Naive thymus-derived CD4-positive, alpha-beta T cell (primary cell): ENCODE measurements at places on chromosomes 12 and 14. TPM values are rescaled to one million over a fixed set of nuclear protein-coding genes. Genes with fewer than 3 reads are reported as not detected.

DNA sequence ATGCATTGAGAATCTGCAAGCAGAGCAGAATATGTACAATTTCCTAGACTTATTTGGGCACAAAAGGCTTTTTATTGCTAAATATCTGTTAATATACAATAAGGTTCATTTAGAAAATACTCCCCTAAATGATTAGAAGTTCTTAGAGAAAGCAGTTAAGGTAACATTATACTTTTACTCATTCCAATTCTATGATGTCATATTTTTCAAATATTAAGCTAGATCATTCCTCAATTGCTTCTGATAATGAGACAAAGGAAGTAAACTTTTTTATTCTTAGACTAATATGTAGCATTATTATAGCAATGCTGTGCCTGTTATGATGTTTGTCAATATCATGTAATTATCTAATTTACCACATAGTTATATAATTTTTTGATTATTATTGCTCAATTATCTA lies 447.0 kb downstream of the SLC16A7 start:
- no peak for DNase-seq
- no peak overlapping the region for H3K4me3 ChIP-seq
- no peaks in the 10 kb centered on the region for H3K36me3 ChIP-seq
- no peak overlapping the region for H3K27ac ChIP-seq

DNA sequence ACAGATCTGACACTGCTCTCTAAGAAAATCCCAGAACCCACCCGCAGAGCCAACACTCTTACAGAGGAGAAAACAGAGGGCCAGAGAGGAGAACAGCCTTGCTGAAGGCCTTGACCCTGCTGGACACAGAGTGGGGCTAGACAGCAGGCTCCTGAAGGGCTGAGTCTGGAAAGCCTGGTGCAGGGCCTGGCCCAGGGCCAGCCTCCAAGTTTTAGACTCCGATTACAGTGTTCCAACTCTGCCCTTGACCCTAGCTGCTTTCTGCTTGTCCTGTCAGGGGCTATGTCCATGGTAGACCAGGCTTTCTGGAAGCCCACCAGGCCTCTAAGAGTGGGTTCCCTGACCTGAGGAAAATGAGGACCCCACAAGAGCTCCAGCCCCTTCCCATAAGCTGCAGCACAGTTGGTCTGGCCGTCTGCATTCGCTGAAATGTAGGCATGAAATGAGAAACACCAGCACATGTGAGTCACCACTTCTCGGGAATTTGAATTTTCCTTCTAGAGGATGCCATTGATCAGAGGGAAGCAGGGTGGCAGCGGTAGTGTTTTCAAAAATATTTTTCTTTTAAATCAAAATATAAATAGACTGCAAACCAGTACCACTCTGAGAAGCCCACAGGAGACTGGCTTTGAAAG lies 154.4 kb downstream of the CALM1 start:
- H3K27me3 ChIP-seq, result no peaks in the 10 kb centered on the region
- no peak overlapping the region for H3K4me3 ChIP-seq
- H3K4me1 ChIP-seq, result no peaks in the 10 kb centered on the region
- DNase-seq, result no peak

DNA sequence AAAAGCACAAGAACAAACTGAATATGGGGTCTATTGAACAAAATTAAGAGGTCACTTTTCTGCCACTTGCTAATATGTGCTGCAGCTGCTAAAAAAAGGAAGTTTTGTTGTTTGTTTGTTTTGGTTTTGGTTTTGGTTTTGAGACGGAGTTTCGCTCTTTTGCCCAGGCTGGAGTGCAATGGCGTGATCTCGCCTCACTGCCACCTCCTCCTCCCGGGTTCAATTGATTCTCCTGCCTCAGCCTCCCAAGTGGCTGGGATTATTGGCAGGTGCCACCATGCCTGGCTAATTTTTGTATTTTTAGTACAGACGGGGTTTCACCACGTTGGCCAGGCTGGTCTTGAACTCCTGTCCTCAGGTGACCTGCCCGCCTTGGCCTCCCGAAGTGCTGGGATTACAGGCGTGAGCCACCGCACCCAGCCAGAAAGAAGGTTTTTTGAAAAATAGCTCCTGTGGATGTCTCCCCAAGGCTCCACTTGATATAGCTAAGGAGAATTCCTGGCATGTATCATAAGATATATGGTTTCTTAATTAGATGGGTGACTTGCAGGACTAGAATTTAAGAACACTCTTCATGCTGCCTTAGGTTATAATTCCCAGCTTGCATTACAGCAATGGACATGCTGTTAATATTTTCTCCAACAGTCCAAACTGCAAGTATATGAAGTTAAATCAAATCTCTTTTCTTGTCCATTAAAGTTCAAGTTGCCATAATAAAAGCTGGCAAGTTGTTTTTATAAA lies 237.6 kb upstream of the AMIGO2 start:
- no peaks in the 10 kb centered on the region for H3K4me1 ChIP-seq
- H3K36me3 ChIP-seq, result no peaks in the 10 kb centered on the region
- DNase-seq, result no peak
- H3K4me3 ChIP-seq, result peak overlapping the region; percentile 20
- no peaks in the 10 kb centered on the region for H3K27me3 ChIP-seq
- no peak overlapping the region for H3K27ac ChIP-seq

The SYNJ2BP gene
- total RNA-seq, result 7.7 and 8.3 TPM in 2 replicates

- no peaks in the 10 kb centered on the region for H3K36me3 ChIP-seq
- H3K4me3 ChIP-seq, result no peak overlapping the region
- no peak overlapping the region for H3K27ac ChIP-seq
These were observed 203.7 kb downstream of the CACNA1C start for GRCh38 chr12:2256453-2256852.

The ACOT4 gene
- 0.89 TPM for total RNA-seq

- H3K36me3 ChIP-seq, result no peaks in the 10 kb centered on the region
- no peaks in the 10 kb centered on the region for H3K27me3 ChIP-seq
- no peak overlapping the region for H3K4me3 ChIP-seq
- peak overlapping the region; percentile 45 for H3K27ac ChIP-seq
These were observed 71.2 kb downstream of the LGMN start for GRCh38 chr14:92677087-92677668.

The CEP170B gene
- 1.00 TPM for total RNA-seq

- no peak overlapping the region for H3K27ac ChIP-seq
- no peaks in the 10 kb centered on the region for H3K36me3 ChIP-seq
- no peak overlapping the region for H3K4me3 ChIP-seq
- DNase-seq, result no peak
- no peaks in the 10 kb centered on the region for H3K4me1 ChIP-seq
These were observed 16.8 kb upstream of the ITPK1 start for GRCh38 chr14:93132472-93133065.

The GZMB gene
- 1.00 TPM for total RNA-seq

DNA sequence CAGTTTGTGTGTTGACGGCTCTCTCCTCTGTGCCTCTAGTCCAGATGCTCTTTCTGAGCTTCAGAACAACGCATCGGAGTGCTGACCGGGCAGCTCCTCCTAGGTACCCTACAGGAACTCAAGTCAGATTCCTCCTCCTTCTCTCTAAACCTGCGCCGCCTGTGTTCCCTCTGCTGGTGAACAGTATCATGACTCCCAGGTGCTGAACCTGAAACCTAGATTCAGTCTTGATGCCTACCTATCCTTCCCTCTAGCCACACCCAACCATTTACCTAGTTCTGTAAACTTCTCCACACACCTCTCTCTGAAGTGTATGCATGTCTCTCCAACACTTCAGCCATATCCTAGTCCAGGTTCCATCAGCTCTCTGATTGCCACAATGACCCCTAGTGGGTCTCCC lies 112.7 kb downstream of the EFCAB11 start:
- no peak overlapping the region for H3K27ac ChIP-seq
- no peak overlapping the region for H3K4me3 ChIP-seq
- H3K27me3 ChIP-seq, result no peaks in the 10 kb centered on the region

DNA sequence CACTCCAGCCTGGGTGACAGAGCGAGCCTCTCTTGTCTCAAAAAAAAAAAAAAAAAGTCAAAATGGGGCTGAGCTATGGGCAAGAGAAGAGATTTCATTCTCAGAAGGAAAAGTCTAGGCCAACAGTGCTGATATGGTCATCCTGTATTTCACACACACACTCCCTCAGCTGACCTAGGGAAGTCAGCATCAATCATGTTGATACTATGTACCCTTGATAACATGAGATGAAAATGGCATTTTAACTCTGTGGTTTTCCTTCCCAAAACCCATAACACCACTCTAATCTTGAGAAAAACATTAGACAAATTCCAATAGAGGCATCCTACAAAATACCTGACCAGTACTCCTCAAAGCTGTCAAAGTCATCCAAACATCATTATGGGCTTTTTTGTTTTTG lies 2.3 kb upstream of the NEMP1 start:
- no peak overlapping the region for H3K4me3 ChIP-seq
- H3K27ac ChIP-seq, result no peak overlapping the region
- H3K4me1 ChIP-seq, result peaks cover 10% of the 10 kb centered on the region
- no peak for DNase-seq

The SELPLG gene
- 137 TPM for total RNA-seq

The KLRK1 gene
- 75.2 TPM for total RNA-seq

GRCh38 chr14:41666301-41666700 lies 59.6 kb downstream of the LRFN5 start:
- no peak for DNase-seq
- no peaks in the 10 kb centered on the region for H3K4me1 ChIP-seq
- H3K27me3 ChIP-seq, result no peaks in the 10 kb centered on the region
- H3K27ac ChIP-seq, result no peak overlapping the region
- H3K4me3 ChIP-seq, result no peak overlapping the region

The UTP20 gene
- total RNA-seq, result 10.8 TPM

The DUSP16 gene
- total RNA-seq, result 29.2 TPM

The SETD3 gene
- 42.7 TPM for total RNA-seq

DNA sequence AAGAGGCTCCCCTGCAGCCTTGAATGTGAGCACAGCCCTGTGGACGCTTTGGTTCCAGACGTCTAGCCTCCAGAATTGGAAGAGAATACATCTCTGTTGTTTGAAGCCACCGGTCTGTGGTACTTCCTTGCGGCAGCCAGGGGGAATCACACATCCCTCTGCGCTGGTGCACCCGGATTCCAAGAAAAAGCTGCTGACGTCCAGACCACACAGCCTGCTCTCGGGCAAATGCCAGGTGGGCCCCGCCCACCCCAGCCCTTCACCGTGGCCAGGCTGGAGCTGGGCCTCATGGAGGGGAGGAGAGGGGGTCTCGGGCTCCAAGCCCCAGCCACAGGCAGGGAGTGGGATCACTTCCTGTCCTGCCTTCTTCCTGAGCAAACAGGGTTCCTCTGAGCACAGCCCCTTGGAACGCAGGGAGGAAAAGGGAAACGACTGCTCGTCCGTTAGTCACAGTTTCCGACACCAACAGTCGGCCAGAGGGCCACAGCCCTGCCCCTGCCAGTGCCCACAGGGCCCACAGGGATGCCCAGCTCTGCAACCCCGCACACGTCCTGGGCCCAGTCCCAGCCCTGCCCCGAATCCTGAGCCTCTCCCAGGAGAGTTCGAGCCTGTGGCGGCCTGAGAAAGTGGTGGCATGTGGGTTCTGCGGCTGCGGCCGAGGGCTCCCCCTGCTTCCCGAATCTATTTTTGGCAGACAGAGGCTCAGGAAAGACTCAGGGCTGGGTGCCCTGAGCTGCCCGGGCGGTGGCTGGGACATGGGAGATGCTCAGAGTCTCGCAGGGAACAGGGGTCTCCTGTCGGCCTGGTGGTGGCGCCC lies 85.3 kb downstream of the RFLNA start:
- no peak for DNase-seq
- H3K27ac ChIP-seq, result no peak overlapping the region

The SERPINA10 gene
- not detected for total RNA-seq

GRCh38 chr12:58424735-58425392 lies 483.5 kb downstream of the ATP23 start:
- DNase-seq, result no peak
- no peak overlapping the region for H3K4me3 ChIP-seq
- no peaks in the 10 kb centered on the region for H3K27me3 ChIP-seq
- no peaks in the 10 kb centered on the region for H3K36me3 ChIP-seq

DNA sequence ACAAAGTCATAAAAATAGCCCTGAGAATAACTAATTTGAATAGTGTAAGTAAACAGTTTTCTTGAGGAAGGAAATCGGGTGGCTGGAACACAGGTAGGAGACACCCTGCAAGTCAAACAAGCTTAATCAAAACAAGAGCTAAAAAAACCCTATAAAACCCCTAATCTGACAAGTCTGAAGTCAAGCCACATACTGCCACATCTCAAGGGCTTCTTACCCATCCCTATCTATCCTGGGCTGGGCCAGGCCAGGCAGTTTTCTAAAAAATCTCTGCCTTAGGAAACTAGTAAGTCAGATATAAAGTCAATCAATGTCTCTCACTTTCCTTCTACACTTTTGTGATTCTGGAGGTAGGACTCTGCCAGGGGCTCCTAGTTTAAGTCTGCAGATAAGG lies 15.3 kb downstream of the UBE2N start:
- no peak for DNase-seq
- H3K36me3 ChIP-seq, result no peaks in the 10 kb centered on the region
- H3K27me3 ChIP-seq, result no peaks in the 10 kb centered on the region
- H3K27ac ChIP-seq, result no peak overlapping the region
- peaks cover 35% of the 10 kb centered on the region for H3K4me1 ChIP-seq
- H3K4me3 ChIP-seq, result no peak overlapping the region

The SMIM41 gene
- total RNA-seq, result not detected in 2 replicates

The RNASE4 gene
- 4.2 TPM for total RNA-seq
